ENCODE measurements at places on chromosomes 2 and 18.

DNA sequence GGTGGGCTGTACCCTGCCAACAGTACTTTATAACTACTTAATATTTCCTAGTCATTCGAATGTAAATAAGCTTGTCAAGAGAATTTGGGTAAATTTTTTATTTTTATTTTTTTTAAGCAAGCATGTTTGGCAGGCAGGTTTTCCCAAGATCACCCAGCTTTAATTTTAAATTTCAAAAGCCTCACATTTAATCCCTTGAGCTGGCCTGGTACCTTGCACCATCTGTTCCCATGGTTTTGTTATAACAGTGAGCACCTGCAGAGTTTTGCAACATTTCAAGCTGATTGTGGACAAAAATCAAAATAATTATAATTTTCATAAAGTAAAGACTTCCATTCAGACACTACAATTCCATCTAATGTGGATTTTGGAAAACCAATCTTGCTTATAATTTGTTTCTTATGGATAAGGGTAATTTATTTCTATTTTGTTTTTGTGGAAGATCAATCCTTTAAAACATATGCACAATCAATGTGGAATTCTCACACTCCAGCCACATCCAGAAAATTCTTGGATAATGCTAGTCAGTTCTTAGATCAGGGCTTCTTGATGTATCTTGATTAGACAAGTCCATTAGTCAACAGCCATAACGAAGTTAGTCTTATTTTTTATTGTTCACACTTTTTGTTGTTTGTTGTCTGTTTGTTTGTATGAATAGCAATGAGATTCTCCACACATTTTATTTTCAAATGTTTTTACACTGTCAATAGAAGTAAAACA, 689.3 kb downstream of the NR4A2 start:
- no peak for DNase-seq

DNA sequence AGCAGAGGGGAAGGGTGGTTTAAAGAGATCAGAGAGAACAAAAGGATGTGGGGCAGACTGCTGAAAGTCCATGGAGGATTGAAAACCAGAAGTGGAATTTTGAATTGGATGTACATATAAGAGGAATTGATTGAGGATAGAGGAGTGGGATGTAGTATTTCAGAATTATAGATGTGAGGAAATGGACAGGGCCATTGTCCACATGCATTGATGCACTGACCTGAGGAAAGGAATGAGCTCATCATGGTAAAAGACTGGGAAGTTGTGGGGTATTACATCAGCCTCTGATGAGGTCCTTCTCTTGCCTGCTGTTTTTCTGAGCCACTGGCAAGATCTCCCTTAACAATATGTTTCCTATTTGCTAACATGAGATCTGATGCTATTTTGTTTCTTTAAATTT, 365.7 kb upstream of the FANCL start:
- no peak for DNase-seq

GRCh38 chr18:26662996-26663395, 114.6 kb upstream of the KCTD1 start:
- DNase-seq: no peak

DNA sequence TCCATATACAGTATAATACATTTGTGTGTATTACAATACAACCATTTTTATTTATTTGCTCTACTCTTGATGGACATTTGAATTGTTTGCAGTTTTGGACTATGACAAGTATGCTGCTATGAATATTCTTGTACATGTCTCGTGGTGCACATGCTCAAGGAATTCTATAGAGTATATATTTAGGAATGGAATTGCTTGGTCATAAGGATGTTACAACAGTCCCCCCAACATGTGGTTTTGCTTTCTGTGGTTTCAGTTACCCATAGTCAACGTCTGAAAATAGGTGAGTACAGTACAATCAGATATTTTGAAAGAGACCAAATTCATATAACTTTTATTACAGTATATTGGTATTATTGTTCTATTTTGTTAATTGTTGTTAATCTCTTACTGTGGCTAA, 24.1 kb upstream of the PLEKHM3 start:
- no peak for DNase-seq

DNA sequence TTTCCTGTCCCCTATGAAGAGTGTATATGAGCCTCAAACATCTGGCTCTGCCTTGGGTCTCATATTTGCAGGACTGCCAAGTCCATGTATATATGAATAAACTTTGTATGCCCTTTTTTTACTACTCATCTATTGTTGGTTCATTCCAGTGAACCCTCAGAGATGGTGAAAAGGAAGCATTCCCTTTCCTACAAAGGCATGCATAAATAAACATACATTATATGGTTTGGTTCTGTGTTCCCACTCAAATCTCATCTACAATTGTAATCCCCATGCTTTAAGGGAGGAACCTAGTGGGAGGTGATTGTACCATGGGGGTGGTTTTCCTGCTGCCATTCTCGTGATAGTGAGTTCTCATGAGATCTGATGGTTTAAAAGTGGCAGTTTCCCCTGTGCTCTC, 534.2 kb downstream of the SPAG16 start:
- DNase-seq: no peak

DNA sequence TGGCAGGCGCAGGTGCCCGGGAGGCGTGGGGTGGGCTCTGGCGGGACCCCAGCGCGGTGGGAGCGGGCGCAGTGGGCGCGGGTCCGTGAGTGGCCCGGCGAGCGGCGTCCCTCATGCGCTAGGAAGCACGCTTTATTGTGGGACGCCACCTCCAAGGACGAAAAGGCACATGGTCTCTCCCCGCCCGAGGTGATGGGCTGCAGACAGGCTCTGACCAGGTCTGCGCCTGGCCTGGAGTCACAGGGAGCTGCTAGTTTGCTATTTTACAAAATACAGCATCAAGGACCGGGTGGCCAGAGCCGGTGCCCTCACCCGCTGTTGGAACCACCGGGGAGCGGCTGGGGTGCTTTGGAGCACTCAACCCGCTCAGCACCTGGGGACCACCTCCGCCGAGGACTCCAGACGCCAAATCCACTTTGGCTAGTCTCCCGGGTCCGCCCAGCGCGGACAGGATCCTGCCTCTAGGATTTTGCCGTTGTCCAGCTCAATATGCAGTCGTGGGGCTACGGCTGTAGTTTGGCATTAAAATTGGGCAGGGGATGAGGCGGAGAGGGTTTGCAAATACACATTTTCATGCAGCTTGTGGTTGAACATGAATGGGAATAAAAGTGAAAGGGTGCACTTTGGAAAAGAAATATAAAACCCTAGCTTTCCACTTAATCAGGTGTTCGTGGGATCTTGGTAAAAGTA, 65.4 kb downstream of the LRRFIP1 start:
- peak; percentile 26 for DNase-seq

GRCh38 chr2:225493420-225494099, 94.0 kb downstream of the NYAP2 start:
- DNase-seq: no peak

DNA sequence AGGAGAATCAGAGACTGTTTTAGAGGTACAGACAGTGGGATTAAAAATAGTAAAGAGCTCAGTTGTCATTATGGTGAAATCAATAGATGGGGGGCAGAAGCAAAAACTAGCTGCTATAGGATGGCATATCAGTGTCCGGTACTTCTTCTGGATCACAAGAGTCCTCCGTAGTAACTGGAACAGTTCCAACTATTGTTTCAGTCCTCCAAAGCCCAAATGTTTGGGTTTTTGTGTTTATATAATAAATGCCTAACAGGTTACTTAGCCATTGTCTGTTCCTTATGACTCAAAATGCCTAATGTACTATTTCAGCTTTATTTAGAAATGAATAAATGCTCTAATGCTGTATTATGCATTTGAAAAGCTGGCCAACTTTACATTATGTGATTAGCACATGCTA, 401.2 kb downstream of the PTH2R start:
- no peak for DNase-seq

GRCh38 chr2:190079160-190079559, 16.6 kb upstream of the MSTN start:
- DNase-seq: no peak

DNA sequence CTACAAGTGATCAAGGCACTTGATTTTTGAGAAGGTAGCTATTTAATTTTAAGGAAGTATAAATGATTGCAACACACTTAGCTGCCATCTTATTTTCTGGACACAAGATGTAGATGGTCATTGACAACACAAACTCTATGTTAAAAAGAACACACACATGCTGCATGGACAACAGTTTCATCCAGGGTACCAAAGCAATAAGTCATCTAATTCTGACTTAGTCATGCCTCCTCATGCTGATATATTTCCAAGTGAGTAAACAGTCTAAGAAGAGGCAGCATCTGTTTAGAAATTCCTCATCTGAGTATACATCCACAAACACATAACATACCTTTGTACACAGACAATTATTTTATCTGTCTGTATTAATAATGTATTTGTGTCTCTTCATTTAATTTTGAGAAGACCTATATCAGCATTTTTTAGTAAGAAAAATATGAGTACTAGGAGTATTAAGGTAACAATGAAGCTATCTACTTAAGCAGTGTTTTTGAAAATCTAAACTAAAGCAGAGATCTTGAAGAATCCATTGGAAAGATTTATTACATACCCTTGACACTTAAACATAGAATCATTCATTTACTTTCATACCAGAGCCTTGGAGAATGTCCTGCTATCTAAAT, 84.9 kb downstream of the SCN1A start:
- DNase-seq: no peak

GRCh38 chr18:48821845-48822244, 128.9 kb downstream of the SMAD7 start:
- DNase-seq: no peak

DNA sequence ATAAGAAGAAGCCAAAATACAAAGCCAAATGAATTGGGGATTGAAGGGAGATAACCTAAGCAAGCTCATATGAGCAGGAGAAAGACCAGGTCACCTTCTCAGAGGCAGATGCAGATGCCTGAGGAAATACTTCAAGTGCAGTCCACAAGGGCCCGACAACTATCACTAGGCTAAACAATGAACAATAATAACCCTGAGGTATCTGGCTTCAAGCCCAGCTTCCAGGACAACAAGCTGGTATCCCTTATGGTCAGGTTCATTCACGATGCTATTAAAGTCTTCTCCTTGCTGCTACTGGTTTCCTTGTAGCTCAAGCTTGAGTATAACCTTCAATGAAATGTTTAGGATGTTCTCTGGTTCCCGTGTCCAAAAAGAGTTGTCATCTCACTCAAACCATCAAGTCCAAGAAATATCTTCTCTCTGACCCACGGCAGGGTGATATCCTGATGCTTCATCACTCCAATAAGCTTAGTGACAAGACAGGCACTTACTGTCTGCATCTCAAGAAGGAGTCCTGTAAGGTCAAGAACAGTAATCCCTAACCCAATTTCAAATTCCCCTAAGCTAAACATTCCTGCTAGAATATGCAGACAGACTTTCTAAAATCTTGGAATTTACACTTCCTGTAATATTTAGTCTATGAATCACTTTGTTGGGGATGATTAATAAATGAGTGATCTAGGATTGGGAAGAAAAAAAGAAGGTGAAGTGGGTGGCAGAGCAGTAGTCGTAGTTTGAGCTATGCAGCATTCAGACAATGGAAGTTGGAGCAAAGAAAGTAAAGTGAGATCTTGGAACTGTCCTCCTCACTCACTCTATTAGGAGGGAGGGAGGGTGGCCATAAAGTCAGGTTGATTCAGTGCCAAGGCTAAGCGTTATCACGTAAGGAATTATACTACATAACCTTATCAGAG, 33.1 kb downstream of the CHN1 start:
- DNase-seq: peak; percentile 86

- no peak for DNase-seq
Observed at GRCh38 chr2:23367760-23368159, 17.2 kb upstream of the KLHL29 start.

GRCh38 chr2:176613323-176613987, 344.2 kb downstream of the MTX2 start:
- no peak for DNase-seq

- no peak for DNase-seq
Observed at GRCh38 chr2:25566694-25567093, 106.7 kb downstream of the DTNB start.
